ENCODE measurements at places on chromosomes 3 and 15.

DNA sequence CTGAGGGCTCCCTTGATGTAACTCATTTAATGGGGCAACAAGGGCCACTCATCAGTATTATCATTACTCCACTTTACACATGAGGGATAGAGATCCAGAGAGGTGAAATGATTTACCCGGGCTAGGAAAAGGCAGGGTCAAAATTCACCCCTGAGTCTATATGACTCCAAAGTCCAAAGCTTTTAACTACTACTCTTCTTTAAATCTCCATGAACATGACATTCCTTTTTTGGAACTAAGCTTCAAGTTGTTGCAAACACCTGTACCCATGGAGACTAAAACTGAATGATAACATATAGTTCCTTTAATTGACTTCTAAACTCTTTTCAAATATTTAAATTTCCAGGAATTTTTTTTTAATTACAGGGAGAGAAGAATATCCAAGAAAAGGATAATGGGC, 292.9 kb upstream of the GADL1 start:
- DNase-seq: no peak

DNA sequence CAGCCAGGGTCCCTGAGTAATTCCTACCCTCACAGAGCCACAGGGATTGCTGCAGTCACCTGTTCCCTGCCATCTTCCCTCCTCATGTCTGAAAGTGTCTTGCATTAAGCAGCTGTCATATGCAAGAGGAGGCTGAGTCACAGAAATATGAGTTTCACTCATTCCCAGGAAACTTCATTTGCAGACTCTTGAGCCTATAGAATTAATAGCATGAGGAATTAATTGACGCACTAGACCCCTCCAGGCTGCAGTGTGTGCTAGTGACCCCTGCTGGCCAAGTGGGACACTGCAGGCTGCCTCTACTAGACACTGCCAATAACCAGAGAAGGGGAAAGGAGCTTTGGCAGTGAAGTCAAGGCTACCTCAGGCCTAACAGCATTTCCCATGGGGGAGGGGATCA, 50.6 kb upstream of the SLC6A1 start:
- no peak for DNase-seq

DNA sequence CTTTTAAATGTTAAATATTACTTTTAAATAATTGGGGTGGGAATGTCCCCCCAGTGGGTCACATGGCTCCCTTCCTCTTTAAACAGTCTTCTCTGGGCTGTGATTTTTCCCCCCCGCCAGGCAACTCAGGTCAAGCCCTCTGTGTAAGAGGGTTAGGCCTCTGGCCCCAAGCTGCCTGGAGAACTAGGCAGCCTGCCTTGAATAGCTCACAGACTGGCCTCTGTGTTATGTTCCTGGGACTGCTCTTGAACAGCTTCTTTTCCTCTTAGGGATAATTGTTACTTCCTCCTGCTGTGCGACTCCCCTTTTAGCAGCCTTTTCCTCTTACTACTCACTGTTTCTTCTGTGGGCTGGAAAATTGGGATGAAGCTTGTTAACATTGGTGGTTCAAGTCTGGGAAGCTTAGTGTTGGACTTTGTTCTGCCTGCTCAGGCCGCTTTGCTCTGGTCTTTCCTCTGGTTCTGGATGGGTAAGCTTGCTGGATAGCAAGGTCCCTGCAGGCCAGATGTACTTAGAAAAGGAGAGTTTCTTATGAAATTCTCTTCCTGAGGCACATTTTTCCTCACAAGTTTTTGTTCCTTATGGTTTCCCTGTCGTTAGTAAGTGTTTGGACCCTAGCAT, 2.2 kb downstream of the TEX264 start:
- DNase-seq: no peak

DNA sequence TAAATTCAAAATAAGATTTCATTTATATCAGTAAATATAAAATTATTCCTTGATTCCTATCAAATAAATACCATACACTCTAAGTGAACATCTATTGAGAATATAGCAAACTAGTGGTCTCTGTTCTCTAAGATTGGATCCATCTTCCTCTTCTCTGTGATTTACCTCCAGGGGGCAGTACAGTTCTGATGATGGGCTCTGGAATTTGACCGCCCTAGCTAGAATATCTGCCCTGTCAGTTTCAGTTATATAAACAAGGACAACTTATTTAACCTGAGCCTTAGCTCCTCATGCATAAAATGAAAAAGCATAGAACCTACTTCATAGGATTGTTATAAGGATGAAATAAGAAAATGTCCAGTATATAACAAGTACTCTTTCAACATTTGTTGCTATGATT, 171.1 kb upstream of the CCDC54 start:
- DNase-seq: no peak

- DNase-seq: no peak
Observed at GRCh38 chr3:463252-464192, 267.0 kb downstream of the CHL1 start.

- no peak for DNase-seq
Observed at GRCh38 chr15:70354346-70354905, 256.7 kb upstream of the TLE3 start.

GRCh38 chr15:79779746-79780145, 117.1 kb downstream of the MTHFS start:
- DNase-seq: no peak

GRCh38 chr3:99172736-99173657, 271.5 kb upstream of the DCBLD2 start:
- peak; percentile 23 for DNase-seq

DNA sequence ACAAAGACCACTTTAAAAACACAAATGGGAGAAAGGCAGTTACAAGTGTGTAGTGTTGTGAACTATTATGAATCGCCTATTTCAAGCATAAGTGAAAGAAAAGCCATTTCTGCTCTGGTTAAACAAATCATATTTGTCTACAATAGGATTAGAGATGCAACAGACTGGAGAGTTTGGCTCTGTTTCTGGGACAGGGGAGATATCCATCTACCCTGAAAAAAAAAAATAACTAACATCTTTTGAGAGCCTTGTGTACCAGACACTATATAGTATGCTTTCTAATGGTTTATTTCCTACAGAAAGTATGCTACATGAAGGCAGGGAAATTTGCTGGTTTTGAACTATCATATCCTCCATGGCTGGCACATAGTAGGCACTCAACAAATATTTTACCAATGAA, 106.7 kb upstream of the FHIT start:
- no peak for DNase-seq

DNA sequence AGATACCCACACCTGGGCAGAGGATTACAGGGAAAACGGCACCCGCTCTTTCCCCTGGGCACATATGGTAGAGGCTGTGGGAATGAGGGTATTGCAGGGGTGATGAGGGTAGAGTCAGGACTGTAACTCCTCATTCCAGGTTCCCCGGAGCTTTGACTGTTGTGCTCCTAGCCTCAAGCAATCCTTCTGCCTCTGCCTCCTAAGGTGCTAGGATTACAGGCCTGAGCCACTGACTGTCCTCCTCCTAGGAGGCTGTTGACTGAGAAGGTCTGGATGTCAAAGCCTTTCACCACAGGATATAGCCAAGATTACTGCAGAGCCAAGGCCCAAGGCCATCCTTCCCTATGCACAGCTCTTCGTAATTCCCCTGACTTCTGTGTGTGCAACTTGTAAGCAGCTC, 1.1 kb upstream of the MPI start:
- no peak for DNase-seq

DNA sequence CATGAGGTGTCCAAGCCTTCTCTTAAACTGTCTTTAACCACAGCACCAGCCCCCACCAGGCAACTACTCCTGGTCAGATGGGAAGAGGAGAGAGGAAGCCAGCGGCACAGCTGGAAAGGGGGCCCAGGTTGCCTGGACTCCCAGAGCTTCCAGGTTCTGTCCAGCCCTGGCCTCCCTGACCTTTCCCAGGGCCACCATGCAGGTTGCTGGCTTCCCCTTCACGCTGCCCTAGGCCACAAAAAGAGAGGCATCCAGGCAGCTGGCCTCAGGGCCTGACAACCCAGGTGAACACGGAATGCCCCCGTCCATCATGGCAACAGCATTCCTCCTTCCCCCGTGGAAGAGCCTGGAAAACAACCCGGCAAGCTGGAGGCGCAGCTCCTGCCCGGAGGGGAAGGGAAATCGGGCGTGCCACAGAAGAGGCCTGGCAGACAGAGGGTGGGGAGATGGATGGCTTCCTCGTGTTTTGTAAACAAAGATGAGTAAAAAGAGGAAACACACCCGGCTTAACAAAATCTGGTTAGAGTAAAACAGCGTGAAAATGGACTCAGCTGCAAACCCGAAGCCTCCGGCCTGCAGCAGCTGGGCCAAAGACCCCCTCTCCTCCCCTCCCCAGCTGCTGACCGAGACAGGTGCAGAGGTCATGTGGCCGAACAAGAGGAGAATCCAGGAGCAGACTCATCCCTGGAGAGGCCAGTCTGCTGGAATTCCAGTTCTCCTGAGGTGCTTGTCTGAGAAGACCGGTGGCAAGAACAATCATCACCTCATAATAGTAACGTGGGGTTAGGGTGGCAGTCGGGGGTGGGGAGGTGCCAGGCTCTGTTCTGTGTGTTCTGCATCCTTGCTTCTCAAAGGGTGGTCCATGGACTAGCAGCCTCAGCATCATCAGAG, 15.5 kb downstream of the BMF start:
- DNase-seq: no peak

DNA sequence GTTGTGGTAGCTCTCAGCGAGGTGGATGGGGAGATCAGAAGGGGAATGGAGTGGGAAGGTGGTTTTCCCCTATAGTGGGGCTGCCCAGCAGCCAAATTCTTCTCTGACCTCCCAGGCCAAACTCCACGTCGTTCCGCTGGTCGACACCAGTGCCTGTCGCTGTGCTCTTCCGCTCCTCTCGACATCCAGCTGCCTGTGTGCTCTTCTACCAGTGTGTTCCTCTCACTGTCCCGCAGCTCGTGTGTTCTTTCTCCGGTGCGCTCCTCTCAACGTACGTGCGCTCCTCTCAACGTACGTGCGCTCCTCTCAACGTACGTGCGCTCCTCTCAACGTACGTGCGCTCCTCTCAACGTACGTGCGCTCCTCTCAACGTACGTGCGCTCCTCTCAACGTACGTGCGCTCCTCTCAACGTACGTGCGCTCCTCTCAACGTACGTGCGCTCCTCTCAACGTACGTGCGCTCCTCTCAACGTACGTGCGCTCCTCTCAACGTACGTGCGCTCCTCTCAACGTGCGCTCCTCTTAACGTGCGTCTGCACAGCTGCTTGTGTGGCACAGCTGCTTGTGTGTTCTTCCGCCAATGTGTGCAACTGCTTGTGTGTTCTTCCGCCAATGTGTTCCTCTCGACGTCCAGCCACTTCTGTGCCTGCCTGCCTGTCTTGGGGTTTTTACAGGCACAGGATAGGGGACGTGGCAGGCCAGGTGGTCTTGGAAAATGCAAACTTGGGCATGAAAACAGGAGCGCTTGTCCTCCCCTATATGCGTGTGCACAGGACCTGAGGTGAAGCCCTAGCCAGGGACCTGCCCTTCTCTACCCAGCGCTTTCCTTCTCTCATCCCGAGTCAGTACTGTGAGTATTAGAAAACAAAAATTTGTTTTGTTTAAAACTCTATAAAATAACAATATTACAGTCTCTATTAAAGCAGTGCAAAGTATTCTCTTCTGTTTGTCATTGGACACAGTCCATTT, 991.1 kb downstream of the GBE1 start:
- no peak for DNase-seq

DNA sequence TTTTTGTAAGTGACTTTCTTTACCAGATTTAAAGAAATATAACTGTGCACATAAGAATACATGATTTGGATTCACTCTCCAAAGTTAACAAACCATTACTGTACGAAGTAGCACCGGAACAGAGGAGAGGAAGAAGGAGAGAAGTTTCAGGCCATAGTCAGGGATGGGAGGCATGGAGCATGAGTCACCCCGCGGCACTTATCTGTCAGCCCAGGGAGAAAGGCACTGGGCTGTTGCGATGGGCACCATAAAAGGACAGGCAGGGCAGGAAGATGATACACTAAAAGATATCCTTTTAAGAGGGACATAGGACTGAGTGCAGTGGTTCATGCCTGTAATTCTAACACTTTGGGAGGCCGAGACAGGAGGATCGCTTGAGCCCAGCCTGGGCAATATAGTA, 37.0 kb downstream of the TTC23 start:
- no peak for DNase-seq

GRCh38 chr15:50905055-50905454, 3.4 kb upstream of the AP4E1 start:
- no peak for DNase-seq

DNA sequence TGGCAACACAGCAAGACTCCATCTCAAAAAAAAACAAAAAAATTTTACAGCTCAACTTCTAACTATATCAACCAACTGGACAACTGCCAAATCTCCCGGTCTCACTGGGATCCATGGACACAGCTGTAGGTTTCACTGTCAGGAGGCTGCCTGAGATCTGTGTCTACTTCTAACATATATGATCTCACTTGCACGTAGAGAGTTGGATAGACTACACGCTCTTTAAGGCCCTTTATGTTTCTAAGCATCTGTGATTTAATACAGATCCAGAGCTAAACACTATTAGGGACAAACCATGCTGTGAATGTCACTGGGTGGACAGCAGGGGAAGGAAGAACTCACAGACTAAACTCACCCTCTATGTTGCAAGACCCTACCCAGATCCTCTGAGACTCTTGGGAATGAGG, 13.0 kb upstream of the APOD start:
- no peak for DNase-seq

DNA sequence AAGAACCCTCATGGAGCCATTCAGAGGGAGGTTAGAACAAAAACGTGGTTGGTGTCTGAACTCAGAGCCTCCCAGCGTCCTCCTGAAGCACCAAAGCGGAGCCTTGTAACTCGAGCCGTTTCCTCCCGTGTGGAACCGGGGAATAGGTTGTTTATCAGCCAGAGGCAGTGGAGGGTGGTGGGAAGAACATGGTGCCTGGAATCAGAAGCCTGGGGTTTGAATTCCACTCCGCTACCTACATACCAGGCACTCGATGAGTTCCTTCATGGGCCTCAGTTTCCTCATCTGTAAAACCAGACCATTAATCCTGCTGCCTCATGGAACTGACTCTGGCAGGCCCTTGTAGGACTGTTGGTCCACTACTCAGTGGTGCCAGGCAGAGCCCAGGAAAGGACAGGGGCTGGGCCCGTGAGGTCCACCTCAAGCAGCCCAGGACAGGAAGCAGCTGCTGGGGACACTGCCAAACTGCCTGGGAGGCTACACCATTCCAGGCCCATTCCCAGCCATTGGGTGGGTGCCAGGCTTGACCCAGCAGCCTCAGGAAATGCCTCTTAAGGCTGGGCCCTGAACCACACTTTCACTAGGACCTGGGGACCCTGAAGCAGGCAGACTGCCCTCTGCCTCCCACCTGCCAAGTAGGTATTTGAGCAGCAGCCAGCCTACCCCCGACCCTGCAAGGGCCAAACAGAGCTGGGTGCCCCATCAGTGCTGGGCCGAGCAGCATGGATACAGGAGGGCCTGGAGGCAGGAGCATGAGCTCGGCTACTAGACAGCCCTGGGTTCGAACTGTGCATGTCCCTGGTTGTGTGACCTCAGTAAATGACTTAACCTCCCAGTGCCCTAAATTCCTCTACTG, 33.4 kb downstream of the PRKCD start:
- no peak for DNase-seq

- DNase-seq: no peak
Observed at GRCh38 chr15:79562403-79562815, 130.3 kb downstream of the MINAR1 start.

DNA sequence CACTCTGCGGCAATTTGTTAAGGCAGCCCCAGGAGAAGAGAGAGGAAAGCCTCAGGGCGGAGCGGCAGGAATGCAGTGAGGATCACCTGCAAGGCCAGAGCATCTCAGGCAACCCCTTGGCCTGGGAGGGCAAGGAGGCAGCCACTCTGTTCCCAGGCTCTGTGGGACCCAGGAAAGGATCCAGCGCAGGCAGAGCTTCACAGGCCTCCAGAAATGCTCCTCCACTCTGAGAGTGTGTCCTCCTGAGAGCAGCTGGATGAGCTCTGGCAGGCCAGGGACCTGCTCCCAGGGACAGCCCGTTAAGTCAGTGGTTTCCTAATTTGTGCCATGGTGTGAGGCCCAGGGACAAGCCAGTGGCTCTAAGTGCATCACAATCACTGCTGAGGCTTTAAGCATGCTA, 35.2 kb downstream of the RAB6B start:
- DNase-seq: no peak

All from thoracic aorta (tissue), 2 donors.